Brain microvascular endothelial cell (primary cell): ENCODE measurements at places on chromosomes 5 and 9.
A peak's percentile ranks its signal among the peaks of the same experiment; 100 is the strongest.

- no peak for DNase-seq
Observed at GRCh38 chr9:99139868-99140267, 35.0 kb downstream of the TGFBR1 start.

DNA sequence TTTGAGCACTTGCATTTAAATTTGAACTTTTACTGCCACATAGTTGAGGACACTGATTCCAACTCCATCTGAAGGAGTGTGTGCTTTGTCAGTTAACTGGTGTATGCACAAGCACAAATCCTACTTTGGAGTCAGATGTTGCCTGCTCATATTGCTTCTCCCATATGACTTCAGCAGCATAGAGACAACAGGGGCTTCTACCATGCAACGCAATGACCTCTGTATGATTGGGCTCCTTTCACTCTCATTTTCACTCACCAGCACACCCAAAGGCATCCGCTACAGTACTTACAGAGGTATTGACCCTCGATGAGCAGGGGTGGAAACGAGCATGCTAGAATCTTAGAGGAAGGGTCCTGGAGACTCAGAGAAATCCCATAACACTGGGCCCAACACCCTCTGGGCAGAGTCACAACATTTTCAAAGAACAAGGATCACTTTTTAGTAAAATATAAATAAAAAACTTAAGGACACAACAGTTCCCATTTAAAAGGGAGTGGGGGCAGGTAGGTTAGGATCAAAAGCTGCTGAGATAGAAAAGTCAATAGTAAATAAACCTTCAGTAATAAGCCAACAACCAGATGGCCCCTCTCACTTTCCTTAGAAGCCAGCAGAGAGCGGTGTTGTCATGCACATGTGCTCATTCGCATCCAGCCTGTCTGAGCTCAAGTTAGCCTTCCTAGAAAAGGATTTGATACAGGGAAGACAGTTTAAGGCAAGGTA is 203.8 kb downstream of the SNCAIP start:
- peak; percentile 69 for DNase-seq

GRCh38 chr5:6395621-6396020 is 17.3 kb upstream of the MED10 start:
- DNase-seq: no peak

- no peak for DNase-seq
Observed at GRCh38 chr9:129380961-129381401, 202.9 kb upstream of the IER5L start.
